ENCODE measurements at places on chromosomes 11 and 22. TPM values are rescaled to one million over a fixed set of nuclear protein-coding genes. Genes with fewer than 3 reads are reported as not detected.
A peak's percentile ranks its signal among the peaks of the same experiment; 100 is the strongest.

PANX2 gene
- 1.3 TPM for total RNA-seq

- H3K4me1 ChIP-seq, result peaks cover 43% of the 10 kb centered on the region
- H3K27me3 ChIP-seq, result no peaks in the 10 kb centered on the region
- H3K4me3 ChIP-seq, result no peak overlapping the region
- H3K36me3 ChIP-seq, result peaks cover 34% of the 10 kb centered on the region
- H3K27ac ChIP-seq, result no peak overlapping the region
Measured at GRCh38 chr11:96173422-96173821, 169.6 kb downstream of the MAML2 start.

DNA sequence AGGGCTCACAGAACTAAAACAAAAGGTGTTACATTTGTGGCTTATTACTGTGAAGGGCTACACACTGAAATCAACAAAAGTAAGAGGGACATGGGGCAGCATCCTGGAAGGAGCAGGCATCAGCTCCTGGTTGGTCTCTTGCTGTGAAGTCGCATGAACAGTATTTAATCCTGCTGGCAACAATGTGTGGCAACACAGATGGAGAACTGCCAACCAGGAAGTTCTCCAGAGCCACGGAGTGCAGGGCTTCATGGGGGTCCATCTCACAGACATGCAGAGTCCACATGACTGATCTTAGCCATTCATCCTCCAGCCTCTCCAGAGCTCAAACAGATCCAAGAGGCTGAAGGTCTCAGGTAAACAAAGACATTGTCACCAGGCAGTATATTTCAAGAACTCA is 32.8 kb upstream of the FGF3 start:
- H3K4me3 ChIP-seq, result no peak overlapping the region
- H3K4me1 ChIP-seq, result no peaks in the 10 kb centered on the region
- peaks cover 25% of the 10 kb centered on the region for H3K27me3 ChIP-seq
- H3K36me3 ChIP-seq, result no peaks in the 10 kb centered on the region
- DNase-seq, result no peak

OR4A16 gene
- not detected for total RNA-seq

DNA sequence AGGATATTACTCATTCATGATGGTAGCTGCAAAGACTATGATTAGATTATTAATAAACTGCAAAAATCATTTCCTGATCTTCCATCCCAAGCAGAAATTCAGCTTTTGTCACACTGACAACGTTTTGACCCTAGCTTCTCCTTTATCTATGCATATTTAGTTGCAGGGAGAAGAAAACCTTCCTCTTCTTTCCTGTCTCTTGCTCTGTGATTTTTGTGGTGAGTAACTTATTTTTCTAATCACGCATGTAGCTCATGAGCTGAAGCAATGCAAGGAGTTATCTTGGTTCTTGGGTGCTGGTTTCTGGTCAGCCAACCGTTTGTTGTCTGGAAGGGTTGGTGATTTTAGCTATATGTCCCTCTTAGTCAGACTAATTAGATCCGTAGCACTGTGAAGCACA is 56.4 kb downstream of the FDX1 start:
- peaks cover 4% of the 10 kb centered on the region for H3K4me1 ChIP-seq
- H3K36me3 ChIP-seq, result peaks cover 2% of the 10 kb centered on the region
- H3K27ac ChIP-seq, result no peak overlapping the region
- no peak for DNase-seq

GRCh38 chr11:92300876-92301275 is 76.3 kb downstream of the FAT3 start:
- no peak overlapping the region for H3K4me3 ChIP-seq
- no peaks in the 10 kb centered on the region for H3K27me3 ChIP-seq
- H3K27ac ChIP-seq, result no peak overlapping the region
- H3K4me1 ChIP-seq, result no peaks in the 10 kb centered on the region

GRCh38 chr11:65352783-65353182 is 1.8 kb upstream of the TIGD3 start:
- DNase-seq, result no peak
- peaks cover 28% of the 10 kb centered on the region for H3K4me1 ChIP-seq
- peaks cover 12% of the 10 kb centered on the region for H3K27me3 ChIP-seq
- no peak overlapping the region for H3K4me3 ChIP-seq
- no peak overlapping the region for H3K27ac ChIP-seq

DNA sequence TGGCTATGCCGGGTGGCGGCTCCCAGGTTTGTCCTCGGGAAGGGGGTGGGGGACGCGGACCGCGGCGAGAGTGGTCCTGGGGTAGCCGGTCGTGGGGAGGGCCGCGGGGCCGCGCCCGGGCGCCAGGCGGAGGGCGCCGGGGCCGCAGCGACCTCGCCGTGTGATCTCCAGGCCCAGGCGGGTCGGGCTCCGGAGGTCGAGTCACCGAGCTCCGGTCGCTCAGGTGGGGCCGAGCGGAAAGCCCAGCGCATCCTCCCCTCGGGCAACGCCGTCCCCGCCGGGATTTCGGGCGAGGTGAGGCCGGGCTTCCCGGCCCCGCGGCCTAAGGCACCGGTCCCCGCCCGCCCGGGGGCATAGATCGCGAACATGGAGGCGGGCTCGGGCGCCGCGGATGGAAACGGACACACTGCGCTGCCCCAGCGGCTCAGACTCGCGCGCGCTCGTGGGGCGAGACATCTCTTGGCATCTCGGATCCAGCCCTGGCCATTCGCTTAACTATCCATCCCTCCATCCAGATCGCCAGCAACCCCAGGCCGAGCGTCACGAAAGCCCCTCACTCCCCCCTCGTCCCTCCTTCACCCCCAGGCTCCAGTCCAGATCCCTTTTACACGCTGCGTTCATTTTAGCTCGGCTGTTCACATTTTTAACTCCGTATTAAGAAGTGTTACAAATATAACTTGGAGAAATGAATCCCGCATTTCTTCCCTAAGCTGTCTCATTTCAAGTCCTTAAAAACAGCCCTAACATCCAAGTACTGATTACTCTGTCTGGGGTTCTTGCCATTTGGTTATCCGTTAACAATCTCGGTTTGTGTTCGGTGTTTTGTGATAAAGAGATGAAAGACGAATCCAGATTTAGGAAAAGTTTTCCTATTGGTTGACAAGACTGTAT is 460 bp downstream of the ZC3H12C start:
- peak overlapping the region; percentile 61 for H3K27ac ChIP-seq
- peaks cover 7% of the 10 kb centered on the region for H3K36me3 ChIP-seq
- DNase-seq, result peak; percentile 45
- H3K4me3 ChIP-seq, result peak overlapping the region; percentile 80
- peaks cover 19% of the 10 kb centered on the region for H3K4me1 ChIP-seq

DNA sequence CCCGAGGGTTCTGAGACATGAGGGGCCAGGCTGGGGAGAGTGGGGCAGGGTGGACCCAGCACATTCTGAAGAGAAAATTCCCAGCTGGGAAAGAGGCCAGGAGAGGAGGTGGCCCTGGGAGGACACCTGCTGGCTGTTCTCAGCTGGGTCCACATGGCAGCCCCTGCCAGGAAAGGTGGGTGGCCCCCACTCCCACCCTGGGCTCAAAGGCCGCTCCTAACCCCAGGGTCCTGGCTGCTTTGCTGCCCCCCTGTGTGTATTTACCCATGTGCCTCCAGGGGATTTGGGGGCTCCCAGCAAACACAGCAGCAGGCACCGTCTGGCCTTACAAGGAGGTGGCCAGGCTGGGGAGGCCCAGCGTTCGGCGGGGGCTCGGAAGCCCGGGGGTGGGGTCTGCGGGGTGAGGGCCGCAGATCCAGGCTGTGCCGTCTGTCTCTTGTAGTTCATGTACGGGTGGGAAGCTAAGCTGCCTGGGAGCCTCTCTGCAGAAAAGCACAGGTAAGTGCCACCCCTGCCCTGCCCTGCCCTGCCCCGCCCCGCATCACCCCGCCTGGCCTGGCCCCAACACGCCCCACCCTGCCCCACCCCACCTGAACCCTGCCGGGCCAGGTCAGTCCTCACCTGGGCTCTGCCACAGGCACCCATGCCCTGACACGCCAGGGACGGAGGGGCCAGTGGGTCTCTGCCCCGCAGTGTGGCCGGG is 10.6 kb downstream of the MUC5B start:
- H3K4me3 ChIP-seq, result no peak overlapping the region
- H3K27ac ChIP-seq, result no peak overlapping the region
- no peaks in the 10 kb centered on the region for H3K27me3 ChIP-seq
- H3K4me1 ChIP-seq, result no peaks in the 10 kb centered on the region
- no peaks in the 10 kb centered on the region for H3K36me3 ChIP-seq

DNA sequence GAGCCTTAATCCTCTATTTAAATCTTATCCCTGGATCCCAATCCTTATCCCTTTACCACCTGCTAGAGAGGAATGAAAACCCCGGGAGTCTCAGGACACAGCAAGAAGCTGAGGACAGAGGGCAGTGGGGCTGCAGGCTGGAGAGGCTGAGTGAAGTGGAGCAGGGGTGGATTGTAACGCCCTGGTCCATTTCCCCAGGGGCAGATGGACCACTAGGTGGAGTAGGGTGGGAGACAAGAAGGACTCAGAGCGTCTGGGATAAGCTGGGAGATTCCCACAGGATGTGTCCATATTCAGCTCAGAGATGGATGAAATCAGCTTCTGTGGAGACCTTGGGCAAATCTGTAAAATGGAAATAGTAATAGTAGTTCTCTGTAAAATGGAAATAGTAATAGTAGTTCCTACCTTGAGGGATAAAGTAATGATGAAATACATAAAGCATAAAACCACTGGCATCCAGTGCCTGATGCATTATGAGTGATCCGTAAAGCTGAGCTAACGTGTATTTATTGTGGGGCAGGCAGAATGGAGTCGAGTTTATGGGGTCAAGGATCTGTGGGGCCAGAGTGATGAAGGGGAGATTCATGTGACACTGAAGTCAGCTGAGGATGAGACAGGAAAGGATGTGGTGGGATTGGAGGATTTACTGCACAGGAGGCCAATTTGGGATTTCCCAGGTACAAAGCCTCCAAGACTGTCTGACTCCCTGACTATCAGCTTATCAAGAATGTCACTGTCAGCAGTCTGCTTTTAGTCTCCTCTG is 1.9 kb upstream of the ROBO4 start:
- DNase-seq, result no peak
- H3K4me1 ChIP-seq, result peaks cover 2% of the 10 kb centered on the region
- H3K27me3 ChIP-seq, result peaks cover 51% of the 10 kb centered on the region
- no peaks in the 10 kb centered on the region for H3K36me3 ChIP-seq
- H3K4me3 ChIP-seq, result no peak overlapping the region

DNA sequence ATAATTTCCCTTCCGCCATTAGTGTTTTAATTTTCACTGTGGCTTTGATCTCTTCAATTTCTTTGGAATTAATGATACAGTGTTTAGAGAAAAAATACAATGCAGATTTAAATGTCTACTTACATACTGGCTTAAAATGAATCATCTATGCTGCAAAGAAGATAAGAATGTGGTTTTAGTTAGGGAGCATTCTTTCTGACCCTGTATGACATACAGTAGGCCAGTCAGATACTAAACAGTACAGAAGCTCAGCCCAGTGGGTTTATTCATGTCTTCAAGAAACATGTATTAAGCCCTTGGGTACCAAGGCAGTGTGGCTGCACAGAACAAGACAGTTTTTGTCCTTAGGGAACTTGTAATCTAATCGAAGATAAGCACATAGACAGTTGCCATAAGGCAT is 268.8 kb downstream of the DDX10 start:
- peaks cover 3% of the 10 kb centered on the region for H3K36me3 ChIP-seq
- no peaks in the 10 kb centered on the region for H3K4me1 ChIP-seq
- no peaks in the 10 kb centered on the region for H3K27me3 ChIP-seq
- no peak overlapping the region for H3K4me3 ChIP-seq
- DNase-seq, result no peak
- no peak overlapping the region for H3K27ac ChIP-seq

DNA sequence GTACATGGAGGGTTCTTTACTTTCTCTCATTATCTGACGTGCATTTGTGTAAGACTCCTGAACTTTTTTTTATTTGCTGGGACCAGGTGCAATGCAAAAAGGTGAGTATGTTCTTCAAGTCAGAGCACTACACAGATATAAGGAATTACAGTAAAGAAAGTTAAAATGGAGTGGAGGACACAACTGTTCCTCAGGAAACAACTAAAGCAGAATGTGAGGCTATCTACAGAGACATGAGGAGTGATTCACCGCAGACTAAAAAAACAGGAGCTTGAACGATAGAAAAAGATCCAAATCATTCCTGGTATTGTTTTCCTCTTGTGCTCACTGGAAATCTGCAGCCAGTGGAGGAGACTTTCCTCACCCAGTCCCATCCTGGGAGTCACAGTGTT is 106.2 kb downstream of the ABTB2 start:
- peak overlapping the region; percentile 58 for H3K27ac ChIP-seq
- peaks cover 24% of the 10 kb centered on the region for H3K27me3 ChIP-seq
- H3K36me3 ChIP-seq, result peaks cover under 1% of the 10 kb centered on the region
- DNase-seq, result no peak
- peaks cover 48% of the 10 kb centered on the region for H3K4me1 ChIP-seq

DNA sequence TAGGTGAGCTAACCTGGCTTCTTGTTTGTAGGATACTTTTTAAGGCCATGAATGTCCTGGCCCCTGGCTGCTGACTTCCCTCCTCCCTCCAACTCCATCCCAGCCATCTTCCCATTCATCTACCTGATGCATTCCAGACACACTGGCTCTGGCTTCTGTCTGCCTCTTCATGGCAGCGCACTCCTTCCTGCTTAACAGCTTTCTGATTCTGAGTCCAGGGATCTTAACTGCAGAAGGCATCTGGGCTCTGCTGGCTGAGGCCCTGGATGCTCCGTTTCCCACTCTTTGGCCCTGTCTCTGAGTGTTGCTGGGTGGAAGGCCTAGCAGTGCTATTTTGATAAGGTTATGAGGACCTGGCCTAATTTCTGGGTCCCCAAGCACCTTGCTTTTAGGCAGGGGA is 1.8 kb upstream of the THY1 start:
- no peak for DNase-seq
- no peak overlapping the region for H3K27ac ChIP-seq
- peaks cover 11% of the 10 kb centered on the region for H3K4me1 ChIP-seq
- H3K36me3 ChIP-seq, result no peaks in the 10 kb centered on the region
- H3K4me3 ChIP-seq, result no peak overlapping the region
- H3K27me3 ChIP-seq, result peaks cover 56% of the 10 kb centered on the region

APOL5 gene
- not detected for total RNA-seq

DNA sequence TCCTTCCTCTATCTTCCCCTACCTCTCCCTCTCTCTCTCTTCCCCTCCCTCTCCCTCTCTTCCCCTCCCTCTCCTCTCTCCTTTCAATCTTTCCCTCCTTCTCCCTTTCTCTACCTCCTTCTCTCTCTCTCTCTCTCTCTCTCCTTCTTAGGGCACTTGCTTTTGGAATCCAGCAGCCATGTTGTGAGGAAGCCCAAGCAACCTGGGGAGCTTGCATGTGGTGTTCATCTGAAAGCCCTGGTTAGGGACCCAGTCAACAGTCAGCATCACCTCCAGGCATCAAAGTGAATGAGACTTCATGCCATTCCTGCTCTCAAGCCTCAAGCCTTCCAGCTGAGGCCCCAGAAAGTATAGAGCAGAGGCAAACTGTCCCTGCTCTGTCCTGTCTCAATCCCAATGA is 65.6 kb upstream of the SHISAL1 start:
- no peak overlapping the region for H3K27ac ChIP-seq
- peaks cover 1% of the 10 kb centered on the region for H3K36me3 ChIP-seq
- no peak overlapping the region for H3K4me3 ChIP-seq
- no peaks in the 10 kb centered on the region for H3K4me1 ChIP-seq

Measured in activated CD8-positive, alpha-beta memory T cell treated with anti-CD3 and anti-CD28 coated beads, Interleukin-2, amount 10 ng/mL, durations not matched to agents 7 days and 5 days (primary cell).